Activated T-cell treated with anti-CD3 and anti-CD28 coated beads for 48 hours (primary cell): ENCODE measurements at places on chromosomes 4 and X.

DNA sequence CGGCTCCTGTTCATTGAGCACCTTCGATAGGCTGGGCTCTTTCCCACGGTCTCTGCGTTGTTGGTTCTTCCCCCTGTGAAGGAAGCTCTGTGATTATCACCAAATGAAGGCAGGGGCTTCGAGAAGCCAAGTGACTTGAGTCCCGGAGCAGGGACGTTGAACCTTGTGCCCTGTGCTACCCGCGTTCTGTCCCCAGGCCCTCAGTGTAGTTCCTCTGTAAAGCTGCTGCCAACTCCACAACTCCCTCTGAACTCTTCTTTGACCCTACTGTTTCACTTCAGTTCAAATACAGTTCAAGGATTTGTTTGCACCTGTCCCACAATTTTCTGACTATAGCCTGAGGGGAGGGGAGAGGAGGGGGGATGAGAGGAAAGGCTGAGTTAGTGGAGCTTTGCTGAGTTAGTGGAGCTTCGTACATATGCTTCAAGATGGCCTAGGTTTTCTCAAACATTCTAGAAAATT is 635 bp upstream of the PHF8 start:
- DNase-seq, result no peak

GRCh38 chrX:154719132-154719675 is 31.7 kb downstream of the GAB3 start:
- DNase-seq, result no peak

DNA sequence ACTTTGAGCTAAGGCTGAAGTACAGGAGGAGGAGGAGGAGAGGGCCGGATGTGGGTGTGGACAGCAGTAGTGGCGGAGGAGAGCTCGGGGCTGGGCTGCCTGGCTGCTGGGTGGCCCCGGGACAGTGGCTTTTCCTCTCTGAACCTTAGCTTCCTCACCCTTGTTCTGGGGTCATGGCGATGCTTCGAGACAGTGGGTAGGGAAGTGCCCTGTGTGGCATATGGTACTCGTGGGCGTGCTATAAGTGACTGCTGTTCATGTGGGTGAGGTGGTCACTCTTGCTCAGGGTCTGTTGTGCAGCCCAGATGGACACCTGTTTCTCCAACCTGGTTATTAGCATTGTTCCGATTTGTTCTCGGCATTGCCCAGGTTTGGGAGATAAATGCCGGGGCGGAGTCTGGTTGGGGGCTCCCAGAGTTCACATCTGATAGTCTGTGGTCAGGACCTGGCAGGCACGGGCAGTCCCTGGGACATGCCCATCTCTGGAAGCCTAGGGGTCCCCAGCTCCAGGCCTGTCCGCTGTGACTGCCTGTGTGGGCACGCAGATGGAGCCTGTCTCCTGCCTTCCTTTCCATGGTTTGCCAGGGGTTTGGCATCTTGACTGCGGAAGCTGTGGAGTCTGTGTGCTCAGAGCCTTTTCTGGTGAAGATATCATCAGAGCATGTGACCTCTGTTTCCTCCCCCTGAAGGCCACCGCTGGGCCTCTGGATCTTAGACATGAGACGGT is 4.9 kb upstream of the CPZ start:
- DNase-seq, result no peak

- no peak for DNase-seq
These were observed 14.3 kb downstream of the CCDC22 start for GRCh38 chrX:49249616-49250015.

GRCh38 chr4:94436512-94436911 is 15.2 kb upstream of the PDLIM5 start:
- DNase-seq, result no peak

DNA sequence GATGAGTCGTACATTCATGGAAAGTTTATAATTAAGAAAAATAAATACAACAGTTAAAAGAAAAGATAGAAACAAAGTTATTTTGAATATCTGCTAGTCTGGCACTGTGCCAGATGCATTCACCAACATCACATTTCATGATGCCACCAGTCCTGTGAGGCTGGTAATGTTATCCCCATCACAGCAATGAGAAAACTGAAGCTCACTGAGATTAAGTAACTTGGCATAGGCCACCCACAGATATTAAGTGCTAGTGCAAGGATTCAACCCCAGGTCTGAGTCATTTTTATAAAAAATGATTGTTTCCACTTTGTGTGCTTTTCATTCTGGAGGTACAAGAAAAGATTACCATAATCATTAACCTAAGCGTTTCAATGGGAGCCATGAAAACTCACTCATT is 65.0 kb upstream of the IL15 start:
- no peak for DNase-seq

GRCh38 chrX:133290076-133290475 is 71.9 kb upstream of the TFDP3 start:
- no peak for DNase-seq

DNA sequence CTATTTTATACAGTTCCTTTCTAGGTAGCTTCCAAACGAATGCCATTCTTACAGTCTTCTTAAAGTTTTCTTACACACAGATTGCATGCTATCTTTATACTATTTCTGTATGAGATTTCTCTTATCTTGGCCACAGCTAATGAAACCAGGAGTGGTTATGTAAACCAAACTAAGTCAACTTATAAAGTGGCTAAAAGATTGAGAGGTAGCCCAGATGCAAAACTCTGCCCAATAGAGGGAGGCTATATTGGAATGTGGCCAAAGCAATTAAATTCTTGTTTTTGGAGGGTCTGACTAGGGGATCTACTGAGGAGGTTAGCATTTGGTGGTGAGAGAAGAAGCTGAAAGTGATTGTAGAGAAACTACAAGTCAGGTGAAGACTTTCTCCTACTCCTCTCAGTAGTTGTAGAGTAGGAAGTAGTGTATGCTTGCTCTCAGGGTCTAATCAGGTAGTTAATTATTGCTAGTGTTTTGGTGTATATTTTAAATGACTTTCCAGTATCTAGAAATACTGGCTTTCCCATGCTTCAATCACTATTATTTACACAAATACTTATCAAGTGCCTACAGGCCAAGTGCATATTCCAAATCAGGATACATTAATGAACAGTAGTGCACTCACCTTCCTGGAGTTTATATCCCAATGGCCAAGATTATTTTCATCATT is 104.2 kb upstream of the HPGD start:
- DNase-seq, result no peak

DNA sequence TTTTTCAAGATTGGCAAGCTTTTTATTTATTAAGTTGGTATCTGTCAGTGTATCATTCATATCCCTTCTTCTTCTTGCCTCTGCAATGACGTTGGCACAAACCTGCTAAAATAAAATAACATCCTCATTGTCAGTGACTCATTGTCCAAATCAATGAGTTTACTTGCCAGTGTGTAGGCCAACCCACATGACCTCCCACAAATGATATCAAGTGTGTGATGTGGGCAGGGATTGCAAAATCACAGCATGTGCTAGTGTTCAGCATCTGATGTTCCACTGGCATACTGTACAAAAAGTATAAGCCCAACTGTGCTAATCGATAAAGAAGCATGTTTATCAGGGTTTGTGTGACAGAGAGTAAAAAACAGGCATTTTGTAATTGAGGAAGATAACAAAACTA is 25.5 kb downstream of the GPAT3 start:
- no peak for DNase-seq

DNA sequence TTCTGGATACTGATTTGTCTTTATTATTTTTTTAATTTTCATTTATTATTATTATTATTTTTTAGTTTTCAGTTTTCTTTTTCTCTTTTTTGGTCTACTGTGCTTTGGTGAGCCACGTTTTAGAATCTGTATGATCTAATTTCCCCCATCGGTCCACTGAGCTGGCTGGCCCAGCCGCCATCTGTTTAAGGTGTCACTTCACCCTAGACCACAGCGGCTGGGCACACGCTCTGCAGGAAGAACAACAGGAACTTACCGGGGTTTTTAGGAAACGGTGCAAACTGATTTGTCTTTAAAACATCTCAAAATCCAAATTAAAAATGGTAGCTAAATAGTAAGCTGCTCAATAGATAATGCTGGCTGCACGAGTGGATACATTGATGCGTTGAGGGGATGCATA is 48.8 kb upstream of the AMOT start:
- DNase-seq, result no peak

- DNase-seq, result no peak
These were observed 24.8 kb upstream of the GUCY1B1 start for GRCh38 chr4:155734065-155734464.

GRCh38 chr4:165810726-165811125 is 62.3 kb upstream of the TLL1 start:
- no peak for DNase-seq

DNA sequence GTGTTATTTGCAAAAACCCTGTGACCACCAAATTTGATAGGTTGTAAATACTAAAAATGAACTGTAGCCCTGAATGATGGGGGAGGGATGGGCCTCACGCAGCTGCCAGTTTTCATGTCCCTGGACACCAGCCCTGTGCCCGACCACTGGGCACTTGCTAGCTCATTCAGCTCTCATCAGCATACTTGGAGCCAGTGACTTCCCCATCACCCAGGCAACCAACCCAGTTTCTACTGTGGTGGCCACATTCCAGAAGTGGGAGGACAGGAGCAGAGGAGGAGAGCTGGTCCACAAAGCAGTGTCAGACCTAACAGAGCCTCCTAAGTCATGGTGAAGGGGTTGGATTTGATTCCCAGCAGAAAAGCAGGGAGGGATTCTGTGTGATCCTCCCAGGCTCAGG is 128.2 kb downstream of the CPEB2 start:
- DNase-seq, result no peak

DNA sequence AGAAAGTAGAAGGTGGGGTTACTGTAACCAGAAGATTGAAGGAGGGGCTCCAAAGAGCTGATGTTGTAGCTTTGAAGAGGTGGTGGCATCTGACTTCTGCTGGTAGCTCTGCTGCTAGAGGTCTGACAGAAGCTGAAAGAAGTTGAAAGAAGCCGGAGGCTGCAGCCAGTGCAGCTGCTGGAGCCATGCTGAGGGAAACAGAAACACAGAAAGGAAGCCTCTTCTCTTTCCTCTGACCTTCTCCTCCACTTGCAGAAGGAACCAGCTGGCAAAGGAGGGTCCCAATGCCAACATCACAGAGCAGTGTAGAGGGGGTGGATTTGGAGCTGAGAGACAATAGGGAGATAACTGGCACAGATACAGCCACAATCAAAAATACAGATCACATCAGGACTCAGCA is 89.3 kb upstream of the HHIP start:
- no peak for DNase-seq

- DNase-seq, result no peak
These were observed 88.1 kb downstream of the ARHGAP6 start for GRCh38 chrX:11577603-11578002.

- no peak for DNase-seq
These were observed 143.5 kb downstream of the MGST2 start for GRCh38 chr4:139808808-139809756.

DNA sequence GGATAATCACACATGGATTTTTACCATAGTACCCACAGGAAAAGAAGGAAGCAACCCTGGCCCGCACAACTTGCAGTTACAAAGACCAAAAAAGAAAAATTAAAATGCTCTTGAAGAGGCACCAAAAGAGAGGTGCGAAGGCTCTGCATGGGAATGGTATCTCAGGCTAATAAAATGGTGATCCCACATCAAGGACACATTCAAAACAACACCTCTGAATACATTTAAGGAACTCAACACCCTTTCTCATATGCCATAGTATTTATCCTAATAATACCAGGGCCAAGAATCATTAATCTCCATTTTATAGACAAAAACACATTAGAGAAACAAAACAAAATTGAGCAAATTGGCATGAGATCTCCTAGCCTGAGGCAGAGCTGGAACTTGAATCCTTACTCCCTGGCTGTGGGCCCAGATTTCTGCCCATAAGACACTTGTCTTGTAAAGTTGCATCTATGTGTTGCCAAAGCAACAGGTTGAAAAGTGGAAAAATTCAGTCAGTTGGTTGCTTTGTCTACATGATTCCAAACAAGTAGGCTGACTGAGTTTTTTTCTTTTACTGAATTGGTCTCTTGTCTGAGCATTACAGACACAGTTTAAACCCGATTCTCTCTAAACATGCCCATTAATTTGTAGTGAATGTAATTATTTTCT is 33.5 kb downstream of the GUCY2F start:
- DNase-seq, result no peak

- no peak for DNase-seq
These were observed 170.6 kb upstream of the GK2 start for GRCh38 chr4:79578606-79579005.

DNA sequence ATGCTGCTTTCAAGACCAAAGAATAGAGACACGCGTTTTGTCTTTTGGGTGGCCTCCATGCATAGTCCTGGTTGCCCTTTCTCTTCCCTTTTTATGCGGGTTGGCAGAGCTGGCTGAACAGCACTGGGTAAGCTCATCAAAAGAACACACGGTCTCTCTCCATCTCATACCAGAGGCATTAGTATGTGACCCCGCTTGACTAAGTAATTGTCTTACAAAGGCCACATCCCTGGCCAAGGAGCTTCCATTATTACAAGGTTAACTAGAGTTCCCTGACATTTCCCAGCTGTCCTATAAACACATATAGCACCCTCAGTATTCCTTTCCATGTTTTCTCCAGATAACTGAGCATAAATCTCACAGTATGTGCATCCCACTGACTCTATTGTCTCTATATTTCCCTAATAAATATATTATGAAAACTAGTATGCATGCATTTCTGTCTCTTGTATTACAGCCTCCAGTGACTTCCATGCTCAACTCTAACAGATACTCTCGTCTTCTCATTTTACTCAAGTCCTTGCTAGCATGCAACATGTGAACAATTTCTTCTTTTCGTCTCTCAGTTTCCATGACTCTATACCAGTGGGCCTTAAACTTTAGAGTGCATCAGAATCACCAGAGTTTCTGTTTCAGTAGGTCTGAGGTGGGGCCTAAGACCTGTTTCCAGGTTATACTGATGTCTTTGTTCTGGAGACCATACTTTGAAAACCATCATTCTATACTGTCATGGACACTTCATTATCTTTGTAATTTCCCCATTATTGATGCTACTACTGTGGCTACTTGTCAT is 247.7 kb upstream of the ARSJ start:
- no peak for DNase-seq

- DNase-seq, result no peak
These were observed 8.5 kb upstream of the ANTXR2 start for GRCh38 chr4:80081566-80081965.

DNA sequence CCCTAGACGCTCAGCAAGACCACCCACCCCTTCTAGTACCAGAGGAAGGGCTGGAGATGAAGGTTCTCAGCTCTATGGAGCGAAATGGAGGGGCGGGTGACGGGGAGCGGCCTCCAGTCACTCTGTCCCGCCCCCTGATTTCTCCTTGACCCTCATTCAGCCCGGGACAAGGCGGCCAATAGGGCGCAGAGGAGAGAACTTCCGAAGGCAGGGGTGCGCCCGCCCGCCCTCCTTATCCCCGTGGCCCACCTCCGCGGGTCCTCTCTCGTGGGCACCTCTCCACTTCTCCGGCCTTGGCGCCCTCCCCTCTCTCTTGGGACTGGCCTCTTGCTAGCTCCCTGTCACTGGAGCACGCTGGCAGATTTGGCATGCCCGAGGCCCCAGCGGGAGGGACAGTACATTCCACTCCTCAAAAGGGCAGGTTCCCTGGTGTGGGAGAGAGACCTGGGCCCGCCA is 1.1 kb upstream of the SEPTIN6 start:
- no peak for DNase-seq

GRCh38 chrX:31093639-31093975 is 21.8 kb upstream of the FTHL17 start:
- DNase-seq, result no peak
